ENCODE measurements at places on chromosomes 6 and 20.

- DNase-seq = no peak
These were observed 6.0 kb downstream of the AFDN start for GRCh38 chr6:167832497-167833395.

- DNase-seq = no peak
These were observed 2.6 kb downstream of the PRR18 start for GRCh38 chr6:166305562-166306117.

- DNase-seq = no peak
These were observed 1095.2 kb downstream of the GRIK2 start for GRCh38 chr6:102488729-102489128.

DNA sequence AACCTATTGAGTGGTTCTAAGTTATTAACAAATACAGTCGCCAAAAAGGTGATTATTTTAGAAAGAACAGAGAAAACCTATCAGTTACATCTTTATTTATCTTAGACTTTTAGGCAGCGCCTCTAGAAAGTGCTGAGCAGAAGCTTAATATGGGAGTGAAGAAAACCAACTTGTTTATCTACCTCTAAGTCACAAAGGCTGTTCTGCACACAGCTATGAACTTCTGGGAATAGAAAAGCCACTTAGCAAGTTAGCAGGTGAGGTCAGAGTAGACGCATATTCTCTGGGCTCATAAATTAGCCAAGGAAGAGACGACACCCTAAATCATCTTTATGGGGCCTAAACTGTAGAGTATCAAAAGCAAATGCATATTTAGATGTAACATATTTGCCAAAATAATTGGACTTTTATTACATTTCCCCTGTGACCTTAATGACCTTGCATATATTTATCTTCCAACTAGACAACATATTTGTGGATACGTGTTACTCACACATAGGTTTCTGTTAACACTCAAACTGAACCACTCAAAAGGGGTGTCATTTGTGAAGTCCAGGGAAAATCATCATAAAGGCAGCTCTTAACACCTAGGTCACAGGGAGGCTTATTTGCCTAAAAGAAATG lies 267.1 kb downstream of the ADGB start:
- no peak for DNase-seq

GRCh38 chr6:87396595-87397392 lies 11.0 kb upstream of the CFAP206 start:
- no peak for DNase-seq

DNA sequence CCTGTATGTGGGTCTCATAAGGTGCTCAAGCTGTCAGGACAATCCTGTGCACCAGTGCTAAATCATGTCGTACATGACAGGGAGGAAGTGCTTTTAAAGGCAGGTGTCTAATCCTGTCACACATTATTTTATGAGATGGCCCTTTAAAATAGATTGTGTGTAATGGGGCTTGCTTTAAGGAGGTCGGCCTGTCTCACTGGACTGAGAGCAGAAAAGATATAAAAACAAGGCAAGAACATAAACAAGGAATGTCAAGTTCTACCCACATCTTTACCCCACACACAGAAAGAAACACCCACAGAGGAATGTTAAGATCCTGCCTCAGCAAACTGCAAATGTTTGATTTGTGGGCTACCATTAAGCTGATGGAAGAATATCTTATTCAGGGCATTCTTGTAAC lies 279.0 kb downstream of the FOXA2 start:
- DNase-seq = no peak

- no peak for DNase-seq
These were observed 230.6 kb downstream of the TSHZ2 start for GRCh38 chr20:53202777-53203176.

DNA sequence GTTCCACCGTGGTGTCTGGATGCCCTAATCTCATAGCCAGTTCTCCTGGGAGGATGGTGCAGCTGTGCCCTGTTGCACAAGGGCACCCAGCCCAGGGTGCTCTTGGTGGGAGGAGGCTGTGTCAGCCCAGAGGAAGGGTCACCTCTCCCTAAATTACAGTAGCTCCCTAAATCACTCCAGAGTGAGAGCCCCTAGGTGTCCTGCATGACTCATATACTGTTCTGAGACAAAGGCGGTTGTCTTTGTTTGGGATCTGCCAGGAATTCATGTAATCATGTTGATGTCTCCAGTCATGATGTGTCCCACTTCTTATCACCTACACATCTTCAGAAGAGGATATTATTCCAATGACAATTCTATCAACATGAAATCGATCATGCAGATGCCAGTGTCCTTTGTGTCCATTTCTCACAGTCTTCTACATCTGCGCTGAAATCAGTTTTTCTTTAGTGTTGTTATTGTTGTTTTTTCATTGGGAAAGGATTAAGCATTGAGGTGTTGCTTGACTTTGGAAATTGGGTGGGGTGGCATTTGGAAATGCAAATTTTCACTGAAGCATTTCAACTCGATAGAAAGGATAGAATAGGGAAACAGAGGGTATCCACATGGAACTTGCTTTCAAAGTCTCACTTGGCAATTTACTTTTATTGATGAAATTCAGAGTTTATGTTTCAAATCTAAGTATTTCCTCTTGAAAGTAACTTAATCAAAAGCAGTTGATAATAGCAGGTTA lies 19.5 kb downstream of the PERP start:
- DNase-seq = no peak

GRCh38 chr6:19415605-19416326 lies 421.4 kb upstream of the ID4 start:
- DNase-seq = no peak

DNA sequence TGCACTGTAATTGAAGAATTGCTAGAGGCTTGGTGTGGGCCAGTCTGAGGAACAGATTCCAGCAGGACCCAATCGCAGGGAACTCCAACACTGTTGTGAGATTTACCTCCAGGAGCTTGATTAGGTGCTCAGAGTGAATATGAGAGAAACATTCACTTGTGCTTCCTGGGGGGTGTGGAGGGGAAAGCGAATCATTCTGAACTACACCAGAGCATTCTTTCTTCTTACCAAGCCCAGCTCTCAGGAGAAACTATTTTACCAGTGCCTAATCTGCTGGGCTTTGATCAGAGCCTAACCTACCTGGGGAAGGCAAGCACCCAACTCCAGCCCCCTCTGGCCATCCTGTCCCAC lies 7.4 kb upstream of the SIRPB1 start:
- DNase-seq = no peak

DNA sequence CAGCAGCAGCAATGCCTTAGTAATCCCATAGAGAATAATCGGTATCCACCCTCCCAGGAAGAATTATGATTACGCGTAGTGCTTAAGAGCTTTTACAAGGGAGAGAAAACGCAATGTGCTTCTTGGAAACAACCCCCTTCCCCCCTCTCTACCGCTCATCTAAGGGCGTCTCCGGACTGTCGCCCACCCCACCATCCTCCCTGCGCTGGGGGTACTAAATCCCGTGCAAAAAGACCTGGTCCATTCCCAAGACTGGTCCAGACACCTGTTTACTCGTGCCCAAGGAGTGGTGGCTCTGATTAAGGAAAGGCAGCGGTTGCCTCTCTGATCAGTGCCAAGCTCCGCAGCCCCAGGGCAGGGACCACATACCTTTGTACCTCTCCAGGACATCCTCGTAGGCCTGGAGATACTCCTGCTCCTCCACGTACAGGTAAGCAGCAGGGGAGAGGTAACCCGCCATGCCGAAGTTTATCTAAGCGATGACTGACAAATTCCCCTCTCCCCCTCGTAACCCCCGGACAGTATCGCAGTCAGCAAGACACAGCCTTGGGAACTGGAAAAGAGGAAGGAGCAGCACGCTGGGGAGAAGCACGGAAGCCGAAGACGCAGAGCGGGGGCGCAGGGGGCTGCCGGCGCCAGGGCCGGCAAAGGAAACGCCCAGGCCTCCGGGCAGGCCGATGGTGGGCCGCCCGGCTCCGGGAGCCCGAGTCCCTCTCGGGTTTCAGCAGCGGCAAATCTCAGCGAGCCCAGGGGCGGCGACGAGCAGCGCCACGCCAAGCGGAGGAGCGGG lies 112.0 kb upstream of the BEND6 start:
- DNase-seq = no peak

DNA sequence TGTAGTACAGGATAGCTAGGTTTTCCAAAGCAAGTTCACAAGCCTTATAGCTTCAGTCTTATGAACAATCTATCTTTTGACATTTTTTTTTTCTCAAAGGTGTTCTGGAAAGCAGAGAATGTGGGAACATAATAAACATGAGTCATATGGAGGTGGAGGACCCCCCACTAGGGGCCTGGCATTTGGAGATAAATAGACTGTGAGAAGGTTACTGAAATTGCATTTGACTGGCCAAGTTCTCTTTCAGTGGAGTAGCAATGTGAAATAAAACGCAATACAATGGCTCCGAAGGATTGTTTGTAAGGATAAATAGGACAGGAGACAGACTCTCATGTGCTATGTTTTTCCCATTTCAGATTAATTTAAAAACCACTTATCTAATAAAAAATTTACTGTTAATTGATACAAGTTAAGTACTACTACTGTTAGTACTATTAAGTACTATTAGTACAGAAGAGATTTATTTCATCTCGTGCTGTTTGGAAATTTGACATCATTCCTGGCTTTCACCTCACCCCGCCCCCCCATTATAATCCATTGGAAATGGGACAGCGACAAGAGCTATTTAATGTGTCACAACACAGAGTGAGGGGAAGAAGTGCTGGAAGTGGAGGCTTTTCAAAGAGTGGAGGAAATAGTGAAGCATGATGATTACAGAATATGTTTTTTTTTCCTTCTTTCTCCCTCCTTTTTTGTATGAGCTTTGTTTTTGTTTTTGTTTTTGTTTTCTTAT lies 122.6 kb upstream of the ID4 start:
- DNase-seq = no peak

DNA sequence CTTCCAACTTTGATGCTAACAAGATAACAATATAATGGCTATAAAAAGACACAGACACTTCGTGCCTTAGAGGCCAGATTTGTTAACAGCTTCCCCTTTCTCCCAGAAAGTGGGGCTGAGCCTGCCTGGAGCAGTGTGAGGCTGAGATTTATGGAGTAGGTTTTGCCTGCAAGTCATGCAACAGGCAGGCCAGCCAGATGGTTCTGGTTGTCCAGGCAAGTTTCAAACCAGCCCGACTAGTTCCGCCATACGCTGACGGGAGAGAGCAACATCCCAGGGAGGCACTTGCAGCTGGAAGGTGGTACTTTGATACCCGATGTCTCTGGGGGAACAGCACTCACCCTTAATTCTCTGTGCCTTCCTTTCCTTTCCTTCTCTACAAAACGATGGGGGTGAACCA lies 81.3 kb upstream of the NAA20 start:
- no peak for DNase-seq

- no peak for DNase-seq
These were observed 8.3 kb downstream of the IFNGR1 start for GRCh38 chr6:137210903-137211302.

- no peak for DNase-seq
These were observed 86.8 kb downstream of the DLGAP4 start for GRCh38 chr20:36392989-36393388.

GRCh38 chr20:48339986-48340882 lies 487.6 kb downstream of the PREX1 start:
- no peak for DNase-seq

GRCh38 chr6:158047563-158048323 lies 66.1 kb downstream of the SYNJ2 start:
- DNase-seq = no peak

GRCh38 chr6:116087437-116088027 lies 13.1 kb upstream of the NT5DC1 start:
- no peak for DNase-seq

- DNase-seq = no peak
These were observed 216.8 kb downstream of the GJA1 start for GRCh38 chr6:121652223-121652622.

DNA sequence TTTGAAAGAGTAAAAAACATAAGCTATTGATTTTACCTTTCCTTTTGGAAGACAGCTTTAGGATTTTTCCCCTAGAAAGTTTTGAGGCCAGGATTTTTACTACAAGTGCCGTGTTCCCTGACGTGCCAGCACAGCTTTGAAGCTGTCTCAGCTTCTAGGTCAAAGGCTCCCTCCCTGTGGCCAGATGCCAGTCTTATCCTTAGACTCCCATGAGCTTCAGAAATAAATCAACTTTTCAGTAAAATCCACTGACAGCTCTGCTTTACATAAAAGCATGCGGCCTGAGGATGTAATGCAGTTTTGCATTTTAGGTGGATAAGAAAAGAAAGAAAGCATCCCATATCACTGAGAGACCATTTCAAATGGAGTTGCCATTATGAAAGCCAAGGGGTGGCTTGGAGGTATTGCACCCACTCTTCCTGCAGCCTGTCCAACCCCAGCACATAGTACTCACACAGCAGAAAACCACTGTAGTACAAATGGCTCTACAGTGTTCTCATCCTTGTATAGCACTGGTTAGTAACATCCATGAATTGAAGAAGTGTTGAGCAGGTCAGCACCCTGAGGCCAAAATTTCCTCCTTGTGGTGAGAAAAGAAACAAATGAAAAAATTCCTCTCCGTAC lies 15.2 kb upstream of the ATXN1 start:
- no peak for DNase-seq

DNA sequence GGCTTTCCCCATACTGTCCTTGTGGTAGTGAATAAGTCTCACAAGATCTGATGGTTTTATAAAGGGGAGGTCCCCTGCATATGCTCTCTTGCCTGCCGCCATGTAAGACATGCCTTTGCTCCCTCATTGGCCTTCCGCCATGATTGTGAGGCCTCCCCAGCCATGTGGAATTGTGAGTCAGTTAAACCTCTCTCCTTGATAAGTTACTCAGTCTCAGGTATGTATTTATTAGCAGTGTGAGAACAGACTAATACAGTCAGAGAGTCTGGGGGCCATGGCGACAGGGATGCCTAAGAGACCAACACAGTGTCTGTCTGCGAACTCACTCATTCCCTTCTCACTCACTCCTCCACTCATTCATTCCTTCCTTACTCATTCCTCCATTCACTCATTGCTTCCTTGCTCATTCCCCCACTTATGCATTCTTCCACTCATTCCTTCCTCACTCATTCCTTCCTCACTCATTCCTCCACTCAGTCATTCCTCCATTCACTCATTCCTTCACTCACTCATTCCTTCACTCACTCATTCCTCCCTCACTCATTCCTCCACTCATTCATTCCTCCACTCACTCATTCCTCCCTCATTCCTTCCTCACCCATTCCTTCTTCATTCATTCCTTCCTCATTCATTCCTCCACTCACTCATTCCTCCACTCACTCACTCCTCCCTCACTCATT lies 137.5 kb upstream of the AGPAT4 start:
- DNase-seq = no peak

DNA sequence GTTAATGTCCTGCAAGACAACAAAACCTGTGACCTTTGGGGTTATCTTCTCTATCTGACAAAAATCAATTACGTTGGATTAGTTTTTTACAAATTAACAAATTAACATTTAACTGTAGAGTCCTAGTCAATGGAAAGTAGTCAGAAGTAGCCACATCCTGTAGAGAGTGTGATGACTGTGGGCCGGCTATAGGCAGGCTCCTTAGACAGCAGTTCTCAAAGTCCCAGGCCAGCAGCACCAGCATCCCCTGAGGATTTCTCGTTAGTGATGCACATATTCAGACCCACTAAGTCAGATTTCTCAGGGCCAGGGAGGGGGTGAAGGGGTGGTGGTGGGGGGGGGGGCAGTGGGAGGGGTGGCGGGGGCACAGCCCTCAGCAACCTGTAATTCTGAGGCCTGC lies 37.2 kb downstream of the ZNF341 start:
- DNase-seq = no peak

- DNase-seq = no peak
These were observed 345.0 kb downstream of the DOK5 start for GRCh38 chr20:54820392-54820791.

All from activated gamma-delta T cell treated with anti-CD3 and anti-CD28 coated beads, Interleukin-2, amount 50 U/mL, for 16 hours (primary cell).